ENCODE measurements at places on chromosomes 7 and 10. TPM values are rescaled to one million over a fixed set of nuclear protein-coding genes. Genes with fewer than 3 reads are reported as not detected.
A peak's percentile ranks its signal among the peaks of the same experiment; 100 is the strongest.

DNA sequence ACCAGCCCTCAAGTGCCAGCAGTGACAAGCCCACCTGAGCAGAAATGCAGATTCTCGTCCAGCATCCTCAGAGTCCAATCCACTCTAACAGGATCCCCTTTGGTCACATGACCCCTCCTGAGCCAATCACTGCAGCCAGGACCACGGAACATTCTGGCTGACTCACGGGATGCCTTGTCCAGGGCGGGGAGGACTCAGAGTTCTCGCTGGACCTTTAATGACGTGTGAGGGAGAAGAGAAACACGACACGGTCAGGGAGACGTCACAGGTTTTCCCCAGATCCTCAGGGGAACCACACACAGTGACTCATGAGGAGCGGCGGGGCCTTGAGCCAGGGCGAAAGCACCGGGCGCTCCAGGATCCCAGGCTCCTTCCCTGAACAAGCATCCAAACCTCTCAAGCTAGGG lies 155.7 kb downstream of the PTPRN2 start:
- DNase-seq = peak; percentile 73

The AKR1C4 gene
- total RNA-seq = not detected

- no peak for DNase-seq
Measured at GRCh38 chr10:119541459-119542356, 811 bp downstream of the RGS10 start.

- no peak for DNase-seq
Measured at GRCh38 chr10:132282667-132283603, 24.8 kb downstream of the STK32C start.

The SFMBT2 gene
- 3.0 TPM for total RNA-seq

GRCh38 chr10:83927166-83927565 lies 212.1 kb upstream of the GHITM start:
- no peak for DNase-seq

The SPDYE18 gene
- 0.08 TPM for total RNA-seq

DNA sequence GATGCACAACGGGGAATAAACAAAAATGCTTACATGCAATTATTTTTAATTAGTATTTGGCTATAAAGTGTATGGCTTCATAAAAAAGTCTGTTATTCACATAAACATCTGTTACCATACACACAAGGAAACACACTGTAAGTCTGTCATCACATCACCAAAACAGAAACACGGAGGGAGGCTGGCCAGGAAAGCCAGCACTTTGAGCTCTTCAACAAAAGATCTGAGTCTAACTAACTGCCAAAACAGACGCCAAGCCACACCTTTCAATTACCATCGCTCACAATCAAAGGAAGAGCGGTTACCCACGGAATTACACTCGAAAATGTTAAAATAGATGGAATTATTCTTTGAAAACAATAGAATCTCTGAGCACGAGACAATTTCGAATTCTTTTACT lies 49.2 kb upstream of the MGMT start:
- DNase-seq = no peak

- no peak for DNase-seq
Measured at GRCh38 chr7:45292481-45292880, 134.9 kb downstream of the RAMP3 start.

DNA sequence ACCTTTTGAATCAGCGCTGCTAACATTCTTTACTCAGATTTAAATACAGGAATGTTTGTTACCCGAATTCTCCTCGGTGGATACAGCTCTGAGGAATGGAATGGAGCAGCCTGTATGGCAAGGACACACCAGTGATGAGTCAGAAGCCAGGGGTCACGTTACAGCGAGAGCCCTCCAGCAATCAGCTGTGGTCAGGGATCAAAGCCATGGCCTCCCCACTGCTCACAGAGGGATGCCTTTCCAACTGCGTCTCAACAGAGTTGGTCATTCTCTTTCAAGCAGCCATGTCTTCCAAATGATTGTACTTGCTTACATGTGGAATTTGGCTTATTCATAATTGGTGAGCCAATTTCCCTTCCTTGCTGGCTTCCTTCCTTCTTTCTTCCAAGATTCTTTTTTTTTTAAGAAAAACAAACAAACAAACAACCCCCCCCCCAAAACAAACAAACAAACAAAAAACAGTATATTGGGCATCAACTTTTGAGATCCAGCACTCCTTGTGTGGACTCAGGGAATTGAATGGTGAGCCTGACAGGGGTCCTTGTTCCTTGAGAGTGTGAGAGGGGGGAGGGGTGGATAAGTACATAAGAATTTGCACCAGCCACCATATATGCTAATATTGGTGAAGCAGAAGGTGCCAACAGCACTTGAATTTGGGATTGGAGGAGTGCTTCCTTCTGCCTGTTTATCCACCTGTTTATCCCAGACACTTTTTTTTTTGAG lies 100.2 kb downstream of the ATXN7L1 start:
- DNase-seq = peak; percentile 91

- no peak for DNase-seq
Measured at GRCh38 chr10:114573330-114574045, 84.6 kb downstream of the ABLIM1 start.

- no peak for DNase-seq
Measured at GRCh38 chr7:155674556-155674955, 30.1 kb downstream of the RBM33 start.

GRCh38 chr10:10872035-10872673 lies 145.5 kb upstream of the CELF2 start:
- DNase-seq = peak; percentile 85

The MMD2 gene
- not detected for total RNA-seq

The STEAP1 gene
- 6.9 TPM for total RNA-seq

The ADRA2A gene
- not detected for total RNA-seq

GRCh38 chr7:47285860-47286491 lies 295.9 kb downstream of the TNS3 start:
- DNase-seq = no peak

DNA sequence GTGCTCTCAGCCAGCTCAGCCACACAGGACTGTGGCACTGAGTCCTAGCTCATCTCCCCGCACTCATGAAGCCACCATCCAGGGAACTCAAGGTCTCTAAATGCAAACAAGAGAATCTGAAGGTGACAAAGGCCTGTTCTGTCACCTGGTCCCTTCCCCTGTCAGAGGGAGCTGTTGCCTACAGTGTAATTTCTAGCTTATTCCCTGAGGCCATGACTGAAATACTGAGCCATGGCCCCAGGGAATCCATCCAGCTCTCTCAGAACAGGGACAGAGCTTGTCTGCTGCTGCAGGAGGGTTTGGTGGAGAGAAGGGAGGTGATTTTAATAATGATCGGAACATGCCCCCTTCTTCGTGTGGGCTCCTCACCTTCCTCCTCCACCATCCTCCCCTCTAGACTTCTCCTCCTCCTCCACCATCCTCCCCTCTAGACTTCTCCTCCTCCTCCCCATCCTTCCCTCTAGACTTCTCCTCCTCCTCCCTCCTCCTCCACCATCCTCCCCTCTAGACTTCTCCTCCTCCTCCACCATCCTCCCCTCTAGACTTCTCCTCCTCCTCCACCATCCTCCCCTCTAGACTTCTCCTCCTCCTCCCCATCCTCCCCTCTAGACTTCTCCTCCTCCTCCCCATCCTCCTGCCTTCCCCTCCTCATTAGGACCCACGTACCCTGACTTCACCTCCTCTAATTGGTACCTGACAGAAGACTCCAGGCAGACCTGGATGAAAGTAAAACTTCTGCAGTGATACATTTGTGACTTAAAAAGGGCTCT lies 338.0 kb upstream of the MKI67 start:
- peak; percentile 31 for DNase-seq

GRCh38 chr10:48820699-48821098 lies 118.9 kb downstream of the LRRC18 start:
- DNase-seq = no peak

The FLNC gene
- 243 TPM for total RNA-seq

DNA sequence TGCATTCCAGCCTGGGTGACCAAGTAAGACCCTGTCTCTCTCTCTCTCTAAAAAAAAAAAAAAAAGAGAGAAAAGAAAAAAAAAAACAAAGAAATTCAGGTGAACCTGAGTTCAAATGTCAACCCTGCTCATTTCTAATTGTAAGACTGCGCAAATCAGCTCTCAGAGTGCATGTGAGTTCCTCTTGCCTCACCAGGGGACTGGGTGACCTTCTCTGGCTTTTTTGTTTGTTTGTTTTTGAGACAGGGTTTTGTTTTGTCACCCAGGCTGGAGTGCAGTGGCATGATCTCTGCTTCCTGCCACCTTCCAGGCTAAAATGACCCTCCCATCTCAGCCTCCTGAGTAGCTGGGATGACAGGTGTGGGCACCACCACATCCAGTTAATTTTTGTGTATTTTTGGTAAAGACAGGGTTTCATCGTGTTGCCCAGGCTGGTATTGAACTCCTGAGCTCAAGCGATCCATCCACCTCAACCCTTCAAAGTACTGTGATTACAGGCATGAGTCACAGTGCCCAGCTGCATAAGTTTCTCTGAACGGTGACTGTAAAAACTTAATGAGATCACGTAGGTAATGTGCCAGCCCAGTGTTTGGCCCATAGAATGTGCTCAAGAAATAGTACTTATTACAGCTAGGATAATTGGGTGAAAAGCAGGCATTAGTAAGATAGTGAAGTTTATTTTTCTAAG lies 45.3 kb upstream of the BAMBI start:
- DNase-seq = peak; percentile 45

The AUTS2 gene
- 19.2 TPM for total RNA-seq

- no peak for DNase-seq
Measured at GRCh38 chr10:7553531-7553930, 113.2 kb downstream of the ITIH5 start.

- no peak for DNase-seq
Measured at GRCh38 chr10:154348-154747, 19.1 kb downstream of the ZMYND11 start.

- DNase-seq = no peak
Measured at GRCh38 chr7:116071629-116072028, 41.1 kb upstream of the TFEC start.

- DNase-seq = no peak
Measured at GRCh38 chr10:94308866-94309265, 53.9 kb downstream of the NOC3L start.

- DNase-seq = peak; percentile 47
Measured at GRCh38 chr10:126042354-126042753, 146.0 kb downstream of the FANK1 start.

GRCh38 chr7:155798673-155799439 lies 13.4 kb downstream of the SHH start:
- no peak for DNase-seq

The RABGEF1 gene
- 23.2 TPM for total RNA-seq

- DNase-seq = no peak
Measured at GRCh38 chr7:2627258-2628129, 4.3 kb upstream of the TTYH3 start.

DNA sequence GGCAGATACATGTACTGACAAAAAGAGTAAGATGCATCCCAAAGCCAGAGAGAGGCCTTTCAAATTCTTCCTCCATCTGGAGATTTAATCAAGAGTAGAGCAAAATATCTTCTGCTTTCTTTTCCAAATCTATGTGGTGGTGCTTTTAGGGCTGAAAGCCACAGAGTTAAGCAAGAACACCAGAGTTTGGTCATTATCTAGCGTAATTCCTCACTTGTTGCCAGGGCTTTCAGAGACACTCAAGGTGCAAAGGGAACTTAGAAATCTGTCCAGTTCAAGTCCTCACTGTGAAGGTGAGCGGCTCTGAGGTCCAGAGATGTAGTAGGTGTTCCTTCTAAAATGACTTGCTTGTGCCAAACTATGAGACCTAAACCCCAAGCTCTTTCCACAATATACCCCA lies 10.9 kb upstream of the NFE2L3 start:
- no peak for DNase-seq

DNA sequence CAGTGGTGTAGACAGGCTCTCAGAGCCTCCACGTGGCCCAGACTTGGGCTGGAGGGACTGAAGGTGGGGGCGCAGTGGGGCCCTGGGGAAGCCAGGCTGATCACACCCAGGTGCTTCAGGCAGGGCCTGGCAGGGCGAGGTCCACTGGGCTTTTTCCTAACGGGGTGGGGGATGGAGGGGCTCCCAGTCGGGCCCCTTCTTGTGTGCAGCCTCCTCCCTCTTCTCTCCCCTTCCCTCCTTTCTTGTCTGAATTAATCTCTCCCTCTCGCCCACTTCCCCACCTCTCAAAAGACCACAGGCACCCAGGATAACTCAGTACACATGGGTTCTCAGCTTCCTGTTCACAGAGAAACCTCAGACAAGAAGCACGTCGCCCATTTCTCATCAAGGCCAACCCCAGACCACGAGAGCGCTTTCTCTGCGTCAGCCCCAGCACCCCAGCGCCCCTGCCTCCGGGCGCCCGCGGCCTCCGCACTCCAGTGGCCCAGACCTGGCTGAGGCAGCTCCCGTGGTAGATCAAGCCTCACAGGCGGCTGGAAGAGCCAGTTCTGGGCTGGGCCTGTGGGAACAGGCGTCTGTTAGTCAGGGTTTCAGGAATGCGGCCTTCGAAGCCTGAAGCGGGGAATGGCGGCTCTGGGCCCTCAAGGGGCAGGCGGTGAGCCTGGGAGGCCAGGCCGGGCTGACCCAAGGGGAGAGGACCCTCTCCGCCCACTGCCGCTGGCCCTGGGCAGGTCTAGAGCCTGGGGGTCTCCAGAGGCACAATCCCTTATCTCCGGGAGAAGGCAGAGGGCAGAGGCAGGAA lies 50.6 kb downstream of the PWWP2B start:
- DNase-seq = peak; percentile 71

The PLEKHS1 gene
- not detected for total RNA-seq

GRCh38 chr7:7103343-7104313 lies 78.7 kb upstream of the C1GALT1 start:
- peak; percentile 26 for DNase-seq

The CYP2C8 gene
- total RNA-seq = not detected

- DNase-seq = no peak
Measured at GRCh38 chr10:24703700-24704099, 20.0 kb downstream of the ARHGAP21 start.

- DNase-seq = no peak
Measured at GRCh38 chr7:149564340-149565095, 66.9 kb upstream of the ZNF746 start.

DNA sequence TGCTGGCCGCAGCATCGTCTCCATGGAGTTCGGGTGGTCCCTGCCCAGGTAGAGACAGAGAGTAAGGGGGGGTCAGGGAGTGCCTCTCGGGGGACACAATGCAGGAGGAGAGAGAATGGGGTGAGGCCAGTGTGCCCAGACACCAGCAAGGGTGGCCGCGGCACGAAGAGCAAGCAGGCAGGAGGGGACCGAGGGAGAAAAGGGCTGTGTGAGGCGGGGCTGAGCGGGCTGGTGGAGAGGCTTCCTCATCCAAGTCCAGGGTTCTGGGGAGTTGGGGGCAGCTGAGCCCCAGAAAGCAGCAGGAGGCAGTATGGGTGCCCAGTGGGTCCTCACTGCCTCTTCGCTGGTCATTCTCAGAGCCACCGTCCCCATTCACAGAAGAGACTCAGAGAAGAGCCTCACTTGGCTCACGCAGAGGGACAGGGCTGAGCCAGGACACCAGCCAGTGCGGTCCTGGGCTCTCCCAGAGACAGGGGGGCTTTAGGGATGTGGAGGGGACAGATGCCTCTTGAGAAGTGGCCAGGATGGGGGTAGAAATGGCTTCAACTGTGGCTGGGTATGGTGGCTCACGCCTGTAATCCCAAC lies 78.9 kb downstream of the MICALL2 start:
- no peak for DNase-seq

DNA sequence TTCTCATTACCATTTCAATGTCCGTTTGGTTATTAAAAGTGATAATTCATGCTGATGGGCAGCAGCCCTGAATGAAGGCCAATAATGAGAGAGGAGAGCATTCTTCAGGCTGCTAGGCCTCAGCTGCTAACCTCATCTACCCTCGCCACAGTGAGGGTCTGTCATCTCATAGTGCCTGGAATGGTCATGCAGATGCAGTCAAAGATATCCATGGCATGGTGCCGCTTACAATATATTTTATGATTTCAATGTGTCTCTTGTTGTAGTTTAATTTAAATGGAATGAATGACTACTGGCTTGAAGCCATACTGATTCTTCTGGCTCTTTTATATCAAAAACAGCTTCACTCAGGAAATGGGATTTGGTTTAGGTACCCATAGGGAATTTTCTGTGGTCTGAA lies 126.9 kb downstream of the SLC16A9 start:
- DNase-seq = no peak

The TFEC gene
- total RNA-seq = 0.04 TPM

Data from kidney epithelial cell (primary cell).